ENCODE measurements at places on chromosomes 7 and 10. TPM values are rescaled to one million over a fixed set of nuclear protein-coding genes. Genes with fewer than 3 reads are reported as not detected.

CYP26C1 gene
- total RNA-seq: not detected

DYDC2 gene
- 0.08 TPM for total RNA-seq

AQP1 gene
- not detected for total RNA-seq

ZDHHC6 gene
- total RNA-seq: 27.6 TPM

GPRIN2 gene
- total RNA-seq: 0.11 TPM

PCLO gene
- total RNA-seq: 4.1 TPM

NEUROG3 gene
- not detected for total RNA-seq

SUN3 gene
- total RNA-seq: not detected

PNLIP gene
- total RNA-seq: not detected
